Fibroblast of the aortic adventitia (primary cell): ENCODE measurements at places on chromosomes 4 and X. TPM values are rescaled to one million over a fixed set of nuclear protein-coding genes. Genes with fewer than 3 reads are reported as not detected.

LAS1L gene
- total RNA-seq: 18.0 and 18.2 TPM in 2 replicates

KDR gene
- total RNA-seq: 2.5 and 10.9 TPM in 2 replicates

HELT gene
- not detected in 2 replicates for total RNA-seq

KCTD8 gene
- 1.1 and 3.2 TPM in 2 replicates for total RNA-seq

CT55 gene
- total RNA-seq: not detected in 2 replicates

CFAP97 gene
- 34.7 and 74.3 TPM in 2 replicates for total RNA-seq

MRPS18C gene
- total RNA-seq: 8.7 and 26.1 TPM in 2 replicates

PACRGL gene
- total RNA-seq: 20.3 and 29.6 TPM in 2 replicates

CXCL8 gene
- total RNA-seq: 0.98 and 2.4 TPM in 2 replicates

PROM1 gene
- under 0.01 TPM in 1 of 2 replicates, not detected in the other for total RNA-seq

USP17L21 gene
- not detected in 2 replicates for total RNA-seq

USP26 gene
- not detected in 2 replicates for total RNA-seq

INPP4B gene
- total RNA-seq: 3.8 and 54.2 TPM in 2 replicates
